GDM1 (cell line): ENCODE measurements at places on chromosomes 6 and 20.
A peak's percentile ranks its signal among the peaks of the same experiment; 100 is the strongest.

- no peak for DNase-seq
Measured at GRCh38 chr6:14281811-14282660, 164.5 kb downstream of the CD83 start.

DNA sequence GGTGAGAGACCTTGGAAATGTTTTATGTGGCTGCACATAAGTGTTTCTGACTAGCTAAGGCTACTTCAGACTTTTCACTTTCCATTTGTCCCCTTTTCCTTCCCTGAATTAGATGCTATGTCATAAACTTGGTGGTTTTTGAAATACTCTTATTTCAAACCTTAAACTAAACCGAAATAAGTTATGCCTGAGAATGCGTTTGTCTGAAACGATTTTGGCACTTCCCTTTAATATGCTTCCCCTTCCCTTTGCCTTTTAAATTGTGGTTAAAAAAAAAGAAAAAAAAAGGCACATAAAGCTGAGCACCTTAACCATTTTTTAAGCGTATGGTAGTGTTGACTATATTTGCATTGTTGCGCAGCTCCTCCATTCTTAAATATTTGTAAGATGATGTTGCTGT is 14.3 kb downstream of the ZNF451 start:
- DNase-seq: peak; percentile 23

DNA sequence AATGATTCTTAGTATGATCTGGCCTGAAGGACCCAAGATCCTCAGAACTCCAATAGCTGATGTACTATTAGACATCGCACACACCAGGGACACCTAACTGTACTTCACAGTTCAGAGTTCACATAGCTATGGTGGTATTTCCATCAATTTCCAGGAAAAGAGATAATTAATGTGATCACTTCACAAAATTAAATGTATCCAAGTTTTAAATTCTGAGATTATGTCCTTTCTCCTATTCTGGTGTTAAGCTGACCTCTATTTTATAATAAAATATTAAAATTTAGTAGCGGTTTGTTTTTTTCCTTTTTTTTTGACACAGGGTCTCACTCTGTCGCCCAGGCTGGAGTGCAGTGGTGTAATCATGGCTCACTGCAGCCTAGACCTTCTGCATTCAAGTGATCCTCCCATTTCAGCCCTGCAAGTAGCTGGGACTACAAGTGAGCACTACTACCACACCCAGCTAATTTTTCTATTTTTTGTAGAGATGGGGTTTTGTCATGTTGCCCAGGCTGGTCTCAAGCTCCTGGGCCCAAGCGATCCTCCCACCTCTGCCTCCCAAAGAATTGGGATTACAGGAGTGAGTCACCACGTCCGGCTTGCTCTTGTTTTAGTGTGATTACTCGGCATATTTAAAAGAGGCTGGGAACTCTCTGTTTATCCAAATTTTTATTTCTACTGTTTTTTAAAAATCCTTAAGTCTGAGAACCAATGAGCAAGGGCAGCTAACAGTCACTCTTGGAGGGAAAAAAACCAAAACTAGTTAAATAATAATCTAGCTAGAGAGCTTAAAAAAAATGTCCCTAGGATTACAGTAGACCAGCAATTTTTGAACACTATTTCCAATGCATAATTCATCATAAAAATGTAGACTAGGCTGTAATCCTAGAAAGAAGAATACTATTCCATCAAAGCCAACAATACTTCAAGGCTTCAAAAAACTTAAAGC is 16.0 kb downstream of the KIF13A start:
- DNase-seq: no peak

- no peak for DNase-seq
Measured at GRCh38 chr20:49636447-49636846, 68.5 kb upstream of the PTGIS start.

- no peak for DNase-seq
Measured at GRCh38 chr6:125477844-125478243, 176.1 kb upstream of the HDDC2 start.

DNA sequence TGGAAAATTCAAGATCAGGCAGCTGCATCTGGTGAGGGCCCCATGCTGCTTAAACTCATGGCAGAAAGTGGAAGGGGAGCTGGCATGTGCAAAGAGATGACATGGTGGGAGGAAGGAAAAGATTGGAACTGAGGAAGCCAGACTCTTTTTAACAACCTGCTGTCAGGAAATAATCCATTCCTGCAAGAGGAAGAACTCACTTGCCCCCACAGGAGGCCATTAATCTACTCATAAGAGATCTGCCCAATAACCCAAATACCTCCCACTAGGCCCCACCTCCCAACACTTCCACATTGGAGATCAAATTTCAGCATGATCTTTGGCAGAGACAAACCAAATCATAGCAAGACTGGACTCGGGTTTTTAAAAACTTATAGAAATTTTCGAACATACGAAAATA is 200.5 kb upstream of the KCNQ5 start:
- DNase-seq: no peak
